ENCODE measurements at places on chromosomes 16 and 17. TPM values are rescaled to one million over a fixed set of nuclear protein-coding genes. Genes with fewer than 3 reads are reported as not detected.

ALDOC gene
- 54.3 TPM for total RNA-seq

CCDC78 gene
- 0.98 TPM for total RNA-seq

CYTH1 gene
- 8.1 TPM for total RNA-seq

PRM3 gene
- total RNA-seq: not detected

DNAAF8 gene
- total RNA-seq: 0.47 TPM

TPSG1 gene
- not detected for total RNA-seq

ACBD4 gene
- total RNA-seq: 4.3 TPM

NECAB2 gene
- total RNA-seq: 0.53 TPM

NRN1L gene
- not detected for total RNA-seq

RNF227 gene
- 0.98 TPM for total RNA-seq

TMUB2 gene
- total RNA-seq: 22.4 TPM

HNF1B gene
- total RNA-seq: not detected

HSBP1 gene
- total RNA-seq: 380 TPM

RUNDC3A gene
- total RNA-seq: 0.08 TPM

ZG16 gene
- not detected for total RNA-seq

SULT1A2 gene
- total RNA-seq: not detected

RHBDF2 gene
- total RNA-seq: 5.9 TPM

C16orf89 gene
- not detected for total RNA-seq

ZNF646 gene
- total RNA-seq: 10.4 TPM

TMEM238L gene
- total RNA-seq: not detected

APOBR gene
- total RNA-seq: not detected

CLN3 gene
- 10.1 TPM for total RNA-seq

RNU2-1 gene
- total RNA-seq: not detected

VWA3A gene
- not detected for total RNA-seq

KRT16 gene
- 0.35 TPM for total RNA-seq

STX1B gene
- total RNA-seq: 2.7 TPM

RAB34 gene
- 204 TPM for total RNA-seq

PRDM7 gene
- total RNA-seq: not detected

BICDL2 gene
- under 0.01 TPM for total RNA-seq

CACNB1 gene
- total RNA-seq: 6.9 TPM

All from smooth muscle cell of the coronary artery (primary cell).